ENCODE measurements at places on chromosomes 1 and 21.

GRCh38 chr21:39713905-39714304 lies 31.1 kb upstream of the IGSF5 start:
- DNase-seq, result no peak

GRCh38 chr1:172219966-172220365 lies 200.5 kb upstream of the C1orf105 start:
- no peak for DNase-seq

DNA sequence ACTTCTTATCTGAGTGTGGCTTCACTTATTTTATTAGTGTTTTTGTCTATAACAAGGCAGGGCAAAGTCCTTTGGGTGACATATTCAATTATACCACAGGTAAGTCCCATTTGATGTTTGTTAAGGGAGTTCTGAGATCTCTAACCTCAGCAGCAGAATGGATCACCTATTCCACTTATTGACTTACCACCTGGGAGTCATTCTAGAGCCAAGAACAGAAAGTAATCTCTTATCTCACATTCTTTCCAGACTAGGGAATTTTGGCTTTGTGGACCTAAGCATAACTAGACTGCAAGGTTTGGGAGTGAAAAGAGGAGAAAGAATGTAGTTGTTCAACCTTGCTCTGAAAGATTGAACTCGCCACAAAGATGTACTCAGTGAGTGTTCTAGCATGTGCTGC lies 13.2 kb downstream of the FNDC7 start:
- DNase-seq, result no peak

DNA sequence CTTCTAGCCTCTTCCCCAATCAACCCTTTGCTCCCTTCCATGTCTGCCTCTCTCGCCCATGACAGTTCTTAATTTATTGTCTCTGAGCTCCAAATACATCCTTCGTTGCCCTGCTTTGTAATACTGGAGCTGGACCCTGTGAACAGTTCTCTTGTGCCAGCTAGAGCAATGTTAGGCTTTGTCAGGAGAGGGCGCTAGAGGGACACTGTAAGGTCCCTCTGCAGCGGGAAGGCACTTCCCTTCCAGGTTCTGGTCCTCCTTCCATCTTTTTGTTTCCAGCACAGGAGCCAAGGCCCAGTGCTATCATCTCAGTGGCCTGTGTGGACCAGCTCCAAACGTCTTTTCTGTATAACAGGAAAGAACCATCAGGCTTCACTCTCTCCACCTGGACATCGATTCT lies 95.9 kb downstream of the PTPRU start:
- DNase-seq, result peak; percentile 32

GRCh38 chr1:204463125-204464060 lies 31.2 kb downstream of the PIK3C2B start:
- no peak for DNase-seq

DNA sequence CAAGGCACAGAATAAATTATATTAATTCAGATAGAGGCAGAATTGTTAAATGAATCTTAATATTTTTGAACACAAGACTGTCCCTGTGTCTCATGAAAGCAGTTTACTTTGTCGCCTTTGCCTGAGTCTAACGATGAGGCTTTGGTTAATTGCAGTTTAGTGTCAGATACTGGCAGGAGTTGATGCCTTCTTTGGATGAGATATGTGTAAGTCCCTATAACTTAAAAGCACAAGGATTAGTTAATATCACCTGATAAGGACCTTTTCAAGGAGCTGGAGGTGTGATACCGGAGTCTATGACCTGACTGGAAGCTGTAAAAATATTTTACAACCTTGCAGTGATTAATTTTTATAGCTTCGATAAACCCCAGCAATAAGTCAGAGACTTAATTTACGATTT lies 2.0 kb upstream of the SIKE1 start:
- DNase-seq, result no peak

DNA sequence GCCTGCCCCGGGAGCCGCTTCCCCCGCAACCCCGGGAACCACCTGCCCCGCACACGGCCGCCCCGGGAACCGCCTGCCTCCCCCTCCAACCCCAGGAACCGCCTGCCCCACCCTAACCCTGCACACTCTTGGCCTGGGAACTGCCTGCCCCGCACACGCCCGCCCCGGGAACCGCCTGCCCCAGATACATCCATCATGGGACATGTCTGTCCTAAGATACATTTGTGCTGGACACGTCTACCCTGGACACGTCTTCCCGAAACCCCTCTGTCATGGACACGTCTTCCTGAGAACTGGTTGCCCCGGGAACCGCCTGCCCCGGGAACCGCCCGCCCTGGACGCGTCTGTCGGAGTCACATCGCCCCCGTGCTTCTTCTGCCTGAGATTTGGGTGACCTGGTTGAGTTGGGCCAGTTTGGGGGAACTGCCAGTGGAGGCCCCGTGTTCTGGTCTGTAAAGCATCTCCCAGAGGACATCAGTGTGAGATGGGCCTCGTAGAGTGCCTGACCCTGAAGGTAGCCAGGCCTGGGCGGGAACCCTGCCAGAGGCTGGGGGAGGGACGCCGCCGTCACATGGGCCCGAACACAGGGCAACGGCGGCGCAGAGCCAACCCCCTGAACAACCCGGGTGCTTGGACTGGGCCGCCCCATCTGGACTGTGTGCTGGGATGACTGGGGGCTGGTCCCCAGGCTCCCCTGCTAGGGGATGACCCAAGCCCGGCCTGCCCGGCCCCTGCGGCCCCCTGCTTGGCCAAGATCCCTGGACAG lies 3.6 kb downstream of the PERM1 start:
- no peak for DNase-seq

- no peak for DNase-seq
Observed at GRCh38 chr1:159826441-159827101, at the start of gene SLAMF8. TSS of gene SLAMF8 (plus strand) at chr1:159826873. CDS start at chr1:159826899, 26 bp downstream.
